Progenitor cell of endocrine pancreas (in vitro differentiated cells): ENCODE measurements at places on chromosomes 6 and 20. TPM values are rescaled to one million over a fixed set of nuclear protein-coding genes. Genes with fewer than 3 reads are reported as not detected.

DNA sequence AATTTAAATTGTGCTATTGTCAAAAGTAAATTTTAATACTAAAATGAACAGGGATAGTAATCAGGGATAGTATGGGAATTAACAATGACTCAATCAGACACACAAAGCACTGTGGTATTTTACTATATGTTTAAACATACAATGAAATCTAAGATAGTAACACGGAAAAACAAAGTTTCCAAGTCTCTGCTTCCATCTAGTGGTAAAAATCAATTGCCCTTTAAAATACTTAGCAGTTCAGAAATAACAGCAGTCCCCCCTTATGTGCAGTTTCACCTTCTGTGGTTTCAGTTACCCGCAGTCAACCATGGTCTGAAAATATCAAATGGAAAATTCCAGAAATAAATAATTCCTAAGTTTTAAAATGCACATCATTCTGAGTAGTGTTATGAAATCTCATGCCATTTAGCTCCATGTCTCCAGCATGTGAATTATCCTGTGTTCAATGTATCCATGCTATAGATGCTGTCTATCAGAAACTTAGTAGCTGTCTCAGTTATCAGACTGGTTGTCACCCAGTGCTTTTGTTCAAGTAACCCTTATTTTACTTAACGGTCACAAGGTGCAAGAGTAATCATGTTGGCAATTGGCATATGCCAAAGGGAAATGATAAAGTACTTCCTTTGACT is 58.5 kb downstream of the AHI1 start:
- no peak for DNase-seq

GRCh38 chr6:161227004-161227960 is 46.6 kb downstream of the AGPAT4 start:
- DNase-seq, result no peak

DNA sequence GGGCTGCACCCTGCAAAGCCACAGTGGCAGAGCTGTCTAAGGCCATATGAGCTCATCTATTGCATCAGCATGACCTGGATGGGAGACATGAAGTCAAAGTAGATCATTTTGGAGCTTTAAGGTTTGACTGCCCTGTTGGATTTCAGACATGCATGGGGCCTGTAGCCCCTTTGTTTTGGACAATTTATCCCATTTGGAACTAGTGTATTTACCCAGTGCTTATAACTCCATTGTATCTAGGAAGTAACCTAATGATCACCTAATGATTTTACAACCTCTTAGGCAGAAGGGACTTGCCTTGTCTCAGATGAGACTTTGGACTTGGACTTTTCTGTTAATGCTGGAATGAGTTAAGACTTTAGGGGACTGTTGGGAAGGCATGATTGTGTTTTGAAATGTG is 575.4 kb downstream of the EPM2A start:
- DNase-seq, result no peak

DNA sequence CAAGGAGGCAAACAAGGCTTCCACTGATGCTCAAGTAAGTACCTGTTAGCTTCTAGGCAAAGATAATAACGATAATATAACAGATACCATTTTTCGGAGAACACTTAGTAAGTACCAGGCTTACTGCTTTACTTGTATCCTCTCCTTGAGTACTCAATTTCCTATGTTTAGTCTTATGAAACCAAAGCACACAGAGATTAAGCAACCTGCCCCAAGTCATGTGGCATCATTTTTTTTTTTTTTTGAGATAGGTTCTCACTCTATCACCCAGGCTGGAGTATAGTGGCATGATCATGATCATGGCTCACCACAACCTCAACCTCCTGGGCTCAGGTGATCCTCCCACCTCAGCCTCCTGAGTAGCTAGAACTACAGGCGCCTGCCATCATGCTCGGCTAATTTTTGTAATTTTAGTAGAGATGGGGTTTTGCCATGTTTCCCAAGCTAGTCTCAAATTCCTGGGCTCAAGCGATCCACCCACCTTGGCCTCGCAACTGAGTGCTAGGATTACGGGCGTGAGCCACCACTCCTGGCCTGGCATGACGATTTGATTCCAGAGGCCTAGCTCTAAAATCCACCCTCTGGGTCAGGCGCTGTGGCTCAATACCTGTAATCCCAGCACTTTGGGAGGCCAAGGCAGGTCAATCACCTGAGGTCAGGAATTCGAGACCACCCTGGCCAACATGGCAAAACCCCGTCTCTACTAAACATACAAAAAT is 14.0 kb downstream of the SPAG4 start:
- DNase-seq, result no peak

DNA sequence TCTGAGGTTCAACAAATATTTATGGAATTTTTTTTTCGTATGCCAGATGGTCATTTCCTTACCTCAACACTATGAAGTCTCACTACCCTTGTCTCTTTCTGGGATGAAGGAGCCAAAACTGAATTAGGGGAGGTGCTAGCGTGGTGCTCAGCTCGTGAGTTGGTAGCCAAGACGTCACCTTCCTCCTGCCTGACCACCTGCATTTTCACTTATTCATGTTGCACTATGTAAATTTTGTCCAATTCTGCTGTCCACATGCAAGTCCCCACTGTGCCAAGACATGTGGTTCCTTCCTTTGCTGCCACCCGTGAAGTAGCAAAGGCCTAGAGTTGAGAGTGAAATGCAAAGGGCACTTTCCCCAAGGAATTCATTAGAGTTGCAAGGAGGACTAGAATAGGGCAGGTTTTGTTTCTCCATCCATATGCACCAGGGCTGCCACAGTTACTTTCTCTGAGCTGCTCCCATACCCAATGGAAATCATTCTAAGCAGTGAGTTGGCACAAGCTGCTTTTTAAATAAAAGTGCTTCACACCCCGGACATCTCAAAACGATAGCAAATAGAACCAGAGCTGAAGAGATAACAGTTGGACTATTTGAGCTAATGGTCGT is 591.3 kb upstream of the NOX3 start:
- DNase-seq, result no peak

DNA sequence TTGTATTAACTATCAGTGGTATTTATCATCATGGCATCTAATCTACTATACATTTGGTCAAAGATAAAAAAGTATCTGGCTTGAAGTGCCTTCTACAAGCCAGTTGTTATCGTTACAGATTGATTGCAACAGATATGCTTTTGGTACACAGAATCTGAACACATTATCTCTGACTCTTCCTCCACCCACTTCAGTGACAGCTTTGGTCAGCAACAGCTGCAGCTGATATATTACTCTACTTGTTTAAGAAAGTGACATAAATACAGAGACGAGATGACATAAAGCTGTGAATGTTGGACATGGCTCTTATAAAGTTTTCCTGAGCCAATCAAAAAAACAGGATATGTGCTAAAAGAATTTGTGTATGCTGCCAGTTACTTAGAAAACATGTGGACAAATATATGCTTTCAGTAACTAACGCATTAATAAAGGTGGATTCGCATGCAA is 77.6 kb downstream of the HIVEP2 start:
- DNase-seq, result no peak

GRCh38 chr6:114247101-114247500 is 95.7 kb downstream of the HS3ST5 start:
- DNase-seq, result no peak

- DNase-seq, result no peak
Observed at GRCh38 chr20:45051204-45052060, 49.5 kb downstream of the KCNS1 start.

- DNase-seq, result no peak
Observed at GRCh38 chr6:83155794-83156193, 37.3 kb downstream of the PGM3 start.

- DNase-seq, result no peak
Observed at GRCh38 chr6:108423982-108424705, 129.3 kb downstream of the AFG1L start.

GRCh38 chr6:16741112-16742016 is 19.9 kb downstream of the ATXN1 start:
- no peak for DNase-seq

GRCh38 chr6:142728364-142728763 is 216.6 kb downstream of the HIVEP2 start:
- DNase-seq, result no peak

- no peak for DNase-seq
Observed at GRCh38 chr6:6863970-6864639, 243.7 kb upstream of the RREB1 start.

DNA sequence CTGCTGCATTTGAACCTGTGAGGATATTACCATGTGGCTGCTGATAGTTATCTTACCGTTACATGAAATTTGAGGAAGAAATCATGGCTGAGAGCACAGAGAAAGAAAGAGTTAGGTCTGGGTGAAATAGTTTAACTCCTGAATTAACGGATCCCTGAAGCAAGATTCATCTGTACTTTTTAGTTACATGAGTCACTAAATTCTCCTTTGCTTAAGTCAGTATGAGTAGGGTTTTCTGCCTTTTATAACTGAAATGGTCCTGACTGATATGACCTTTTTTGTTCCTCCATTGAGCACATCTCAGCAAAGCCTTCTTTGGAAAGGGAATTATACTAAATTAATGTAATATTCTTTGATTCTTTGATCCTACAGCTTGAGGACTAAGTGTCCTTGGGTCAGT is 333.3 kb upstream of the ZFP64 start:
- DNase-seq, result no peak

- peak; percentile 83 for DNase-seq
Observed at GRCh38 chr6:41424370-41425058, 89.1 kb downstream of the NCR2 start.

DNA sequence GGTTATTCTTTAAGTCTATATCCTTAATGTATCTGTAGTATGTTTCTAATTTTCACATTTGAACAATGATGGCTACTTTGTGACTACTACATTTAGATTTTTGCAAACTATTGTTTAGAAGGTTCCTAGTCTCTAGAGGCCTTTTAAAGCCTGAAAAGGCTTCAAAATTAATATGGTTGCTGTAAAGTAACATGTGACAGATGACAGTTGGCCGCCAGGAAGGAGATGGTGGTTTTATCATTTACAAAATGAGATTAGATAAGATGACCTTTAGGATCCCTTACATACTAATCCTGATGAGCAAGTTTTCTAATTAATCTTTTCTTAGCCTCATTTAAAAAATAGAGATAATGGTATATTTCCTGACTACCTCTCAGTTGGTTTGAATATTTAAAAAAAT is 18.8 kb downstream of the SCAF8 start:
- no peak for DNase-seq

DNA sequence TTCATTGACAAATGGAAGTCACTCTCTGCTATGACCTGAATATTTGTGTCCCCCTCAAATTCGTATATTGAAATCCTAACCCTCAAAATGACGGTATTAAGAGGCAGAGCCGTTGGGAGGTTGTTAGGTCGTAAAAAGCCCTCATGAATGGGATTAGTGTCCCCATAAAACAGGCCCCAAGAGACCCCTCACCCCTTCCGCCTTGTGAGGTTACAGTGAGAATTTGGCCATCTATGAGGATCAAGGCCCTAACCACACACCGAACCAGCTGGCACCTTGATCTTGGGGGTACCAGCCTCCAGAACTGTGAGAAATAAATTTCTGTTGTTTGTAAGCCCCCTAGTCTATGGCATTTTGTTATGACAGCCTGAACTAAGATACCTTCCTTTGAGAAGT is 52.5 kb upstream of the SLC22A16 start:
- no peak for DNase-seq

GRCh38 chr20:62352402-62353288 is 14.5 kb downstream of the LAMA5 start:
- DNase-seq, result no peak

- DNase-seq, result no peak
Observed at GRCh38 chr20:20710443-20711315, 1.8 kb downstream of the RALGAPA2 start.

The RNF144B gene
- 3.1 and 3.4 TPM in 2 replicates for total RNA-seq

The TUBB2B gene
- total RNA-seq, result 268 and 276 TPM in 2 replicates

The BMP2 gene
- 17.6 and 21.1 TPM in 2 replicates for total RNA-seq

The TINAG gene
- total RNA-seq, result not detected in 2 replicates

The OR2H2 gene
- total RNA-seq, result not detected in 2 replicates

The CTCFL gene
- not detected in 2 replicates for total RNA-seq

The PLCB4 gene
- 13.1 and 17.2 TPM in 2 replicates for total RNA-seq

The CLDN20 gene
- not detected in 2 replicates for total RNA-seq

The ATP9A gene
- 81.2 and 88.1 TPM in 2 replicates for total RNA-seq

The SLC17A2 gene
- total RNA-seq, result not detected in 2 replicates
